Posterior vena cava (tissue), 2 donors: ENCODE measurements at places on chromosomes 1 and 21. TPM values are rescaled to one million over a fixed set of nuclear protein-coding genes. Genes with fewer than 3 reads are reported as not detected.
A peak's percentile ranks its signal among the peaks of the same experiment; 100 is the strongest.

DNA sequence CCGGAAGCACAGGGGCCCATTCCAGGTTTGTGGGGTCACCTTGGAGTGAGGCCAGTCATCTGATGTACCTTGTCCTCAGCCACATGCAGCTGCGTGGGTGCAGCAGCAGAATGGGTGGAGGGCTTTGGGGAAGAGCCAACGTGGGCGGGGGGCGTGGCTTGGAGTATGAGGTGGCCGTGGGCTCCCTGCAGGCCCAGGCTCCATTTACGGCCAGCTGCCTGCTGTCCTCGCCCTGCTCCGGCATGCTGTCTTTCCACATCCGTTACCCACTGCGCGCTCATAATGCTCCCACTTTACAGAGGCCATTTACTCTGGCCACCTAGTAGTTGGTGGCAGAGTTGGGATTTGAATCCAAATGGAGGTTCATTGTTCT is 27.8 kb upstream of the TINAGL1 start:
- DNase-seq = no peak

DNA sequence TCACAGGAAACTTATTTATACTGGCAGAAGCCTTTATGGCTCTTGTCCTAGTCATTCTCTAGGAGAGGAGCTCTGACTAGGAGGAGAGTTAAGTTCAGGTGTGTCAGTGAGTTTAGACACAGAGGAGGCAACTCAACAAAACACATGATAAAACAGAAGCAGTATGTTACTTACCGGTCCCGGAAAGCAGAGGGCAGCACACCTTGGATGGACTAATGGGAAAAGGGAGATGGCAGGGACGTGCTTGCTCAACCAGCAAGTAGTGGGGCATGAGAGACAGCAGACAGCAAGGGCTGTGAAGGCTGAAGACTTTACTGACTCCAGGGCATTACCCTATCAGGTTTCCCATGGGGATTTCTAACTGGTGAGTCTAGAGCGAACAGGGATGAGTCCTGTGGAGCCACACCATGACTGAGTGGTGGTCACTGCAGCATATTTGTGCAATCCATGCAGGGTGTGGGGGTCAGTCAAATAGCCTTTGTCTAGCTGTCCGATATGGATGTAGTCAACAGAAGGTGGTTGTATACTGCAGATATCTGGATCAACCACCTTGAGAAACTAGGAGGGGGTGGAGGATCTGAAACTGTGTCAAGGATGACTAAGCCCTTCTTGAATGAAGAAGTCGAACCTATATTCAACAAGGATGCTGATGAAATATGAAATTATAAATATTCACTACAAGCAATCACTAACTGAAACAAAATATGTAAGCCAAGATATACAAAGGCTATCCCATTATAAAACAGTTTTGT is 596.3 kb upstream of the CHRM3 start:
- no peak for DNase-seq

- DNase-seq = no peak
These were observed 8.5 kb downstream of the CFAP410 start for GRCh38 chr21:44330698-44331097.

DNA sequence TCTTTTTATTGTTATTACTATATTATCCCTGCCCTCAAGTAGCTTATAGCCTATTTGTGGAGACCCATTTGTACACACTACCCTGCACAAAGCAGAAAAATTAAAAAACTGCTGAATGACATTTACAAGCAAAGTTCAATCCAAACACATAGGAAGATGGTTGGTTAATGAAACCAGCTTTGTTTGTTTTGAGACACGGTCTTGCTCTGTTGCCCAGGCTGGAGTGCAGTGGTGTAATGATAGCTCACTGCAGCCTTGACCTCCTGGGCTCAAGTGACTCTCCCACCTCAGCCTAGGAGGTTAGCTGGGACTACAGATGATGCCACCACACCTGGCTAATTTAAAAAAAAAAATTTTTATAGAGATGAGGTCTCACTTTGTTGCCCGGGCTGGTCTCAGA is 31.6 kb downstream of the TGFB2 start:
- DNase-seq = no peak

- no peak for DNase-seq
These were observed 8.5 kb downstream of the CLCA1 start for GRCh38 chr1:86477256-86477655.

- DNase-seq = no peak
These were observed 178.7 kb downstream of the MRPL39 start for GRCh38 chr21:25428537-25428936.

GRCh38 chr21:39005502-39005787 is 177.8 kb downstream of the PSMG1 start:
- DNase-seq = no peak

GRCh38 chr21:37855647-37856625 is 60.3 kb downstream of the KCNJ6 start:
- no peak for DNase-seq

DNA sequence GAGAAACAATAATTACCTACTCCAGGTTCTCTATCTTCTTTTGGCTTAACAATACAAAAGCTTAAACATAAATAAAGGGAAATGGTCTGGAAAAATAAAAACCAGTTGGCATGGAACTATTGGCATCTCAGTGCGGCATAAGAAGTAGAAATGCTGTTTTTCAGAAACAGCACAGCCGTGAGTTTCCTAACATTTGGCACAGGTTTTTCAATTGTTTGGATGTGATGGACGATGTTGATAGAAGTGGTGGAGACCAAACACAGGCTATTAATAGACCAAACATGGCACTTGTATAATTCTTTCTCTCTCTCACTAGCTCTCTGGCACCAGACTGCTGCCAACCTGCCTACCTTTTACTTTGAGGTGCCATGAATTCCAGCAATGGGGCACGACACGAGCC is 36.2 kb downstream of the KCNN3 start:
- no peak for DNase-seq

- peak; percentile 94 for DNase-seq
These were observed 9.0 kb downstream of the IGSF9 start for GRCh38 chr1:159936273-159936904.

GRCh38 chr1:53655931-53656746 is 82.8 kb downstream of the GLIS1 start:
- peak; percentile 26 for DNase-seq

GRCh38 chr1:167054531-167054930 is 35.6 kb downstream of the GPA33 start:
- no peak for DNase-seq

GRCh38 chr1:188281921-188282320 is 1453.2 kb downstream of the PLA2G4A start:
- no peak for DNase-seq

GRCh38 chr1:20376171-20376570 is 85.5 kb downstream of the VWA5B1 start:
- DNase-seq = peak; percentile 35

Gene PDC
- not detected for total RNA-seq

Gene TEKT2
- not detected for total RNA-seq

Gene GNAT2
- total RNA-seq = not detected
